ENCODE measurements at places on chromosomes 4 and X.

DNA sequence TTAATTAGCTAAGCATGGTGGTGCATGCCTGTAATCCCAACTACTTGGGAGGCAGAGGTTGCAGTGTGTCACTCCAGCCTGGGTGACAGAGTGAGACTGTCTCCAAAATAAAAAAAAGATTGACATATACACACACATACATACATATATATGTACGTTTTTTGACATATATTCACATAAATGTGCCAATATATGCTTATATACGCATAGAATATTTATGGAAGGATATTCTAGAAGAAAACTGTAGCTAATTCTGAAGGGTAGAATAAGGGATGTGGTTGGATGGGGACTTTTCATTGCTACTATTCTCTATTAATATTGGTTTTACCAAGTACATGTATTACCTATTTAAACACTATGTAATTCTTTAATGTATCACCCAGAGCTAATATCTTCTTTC is 19.7 kb downstream of the ZGRF1 start:
- no peak for DNase-seq

DNA sequence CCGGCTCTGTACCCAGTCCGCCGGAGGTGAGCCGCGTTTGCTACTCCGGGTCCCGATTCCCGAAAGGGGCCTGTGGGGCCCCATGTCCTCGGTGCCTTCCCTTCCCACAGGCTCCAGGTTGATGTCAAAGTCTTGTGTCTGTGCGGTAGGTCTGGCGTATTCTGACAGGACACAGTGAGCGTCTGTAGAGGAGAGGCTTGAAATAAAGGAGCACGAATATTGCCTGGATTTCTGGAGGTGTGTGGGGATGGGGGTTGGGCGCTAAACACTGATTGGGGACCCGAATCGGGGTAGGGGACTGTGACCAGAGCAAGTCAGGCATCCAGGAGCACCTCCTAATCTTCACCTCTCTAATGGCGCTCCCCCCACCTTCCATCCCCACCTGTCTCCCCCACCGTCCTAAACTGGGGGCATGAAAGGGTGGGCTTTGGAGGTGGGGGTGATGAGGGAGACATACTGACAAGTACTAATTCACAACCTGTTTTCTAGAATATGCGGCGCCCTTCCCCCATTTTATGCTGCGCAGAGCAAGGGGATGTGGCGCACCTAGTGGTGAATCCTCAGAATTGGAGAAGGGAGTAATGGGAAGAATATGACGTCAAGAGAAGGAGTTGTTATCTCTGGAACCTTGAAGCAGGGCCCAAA is 855 bp downstream of the GPRASP2 start:
- DNase-seq: no peak

GRCh38 chr4:16467061-16467460 is 240.8 kb upstream of the TAPT1 start:
- DNase-seq: no peak

DNA sequence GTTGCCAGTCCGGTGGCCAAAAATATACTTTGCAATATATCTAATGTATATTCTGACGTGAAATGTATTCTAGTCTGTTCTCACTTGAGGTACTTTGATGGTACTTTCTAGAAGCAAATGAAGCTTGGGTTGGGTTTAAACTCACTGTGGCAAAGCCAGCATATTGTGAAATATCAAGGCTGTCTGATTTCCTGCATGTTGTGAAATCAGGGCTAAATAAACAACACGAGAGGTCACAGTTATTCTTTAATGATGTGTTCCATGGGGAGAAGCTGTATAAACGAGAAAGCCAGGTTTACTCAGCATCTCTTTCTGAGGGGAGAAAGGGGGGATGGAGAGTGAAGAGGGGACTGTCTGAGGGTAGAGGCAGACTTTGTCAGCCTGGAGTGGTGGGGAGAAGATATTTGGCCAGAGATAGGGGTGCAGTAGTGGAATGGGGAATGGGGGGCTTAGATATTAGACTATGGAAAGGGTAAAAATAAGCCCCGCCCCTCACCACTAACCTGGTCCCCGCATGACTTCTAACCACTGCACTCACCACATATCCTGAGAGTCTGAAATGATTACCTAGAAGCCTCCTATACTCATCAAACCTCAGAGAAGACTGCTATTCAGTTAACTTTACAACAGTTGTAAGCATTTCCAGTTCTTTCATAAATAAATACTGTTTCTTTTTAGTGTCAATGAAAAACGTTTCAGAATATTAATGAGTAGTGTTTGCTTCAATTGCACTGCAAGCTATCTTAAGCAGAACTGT is 5.9 kb upstream of the SCARB2 start:
- no peak for DNase-seq

DNA sequence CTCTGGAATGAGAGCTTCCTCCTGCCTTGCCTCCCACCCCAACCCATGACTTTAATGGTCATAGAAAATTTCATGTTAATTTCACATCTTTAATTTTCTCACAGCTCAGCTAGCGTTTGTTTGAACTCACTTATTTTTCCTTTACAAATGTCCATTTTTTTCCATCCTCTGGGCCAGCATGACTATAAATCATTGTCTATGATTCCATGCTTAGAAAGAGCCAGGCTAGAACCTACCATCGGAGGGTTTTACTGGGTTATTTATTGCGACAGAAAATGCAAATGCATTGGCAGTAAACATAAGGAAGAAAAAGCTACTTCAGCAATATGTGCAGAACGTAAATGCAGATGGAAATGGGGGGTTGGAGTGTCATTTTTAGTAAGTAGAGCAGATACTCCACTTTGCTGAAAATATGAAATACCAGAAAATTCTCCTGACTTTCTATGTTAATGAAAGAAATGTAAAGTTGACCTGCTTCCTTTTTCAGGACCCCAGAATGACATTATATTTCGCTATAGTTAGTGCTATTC is 37.1 kb downstream of the LGI2 start:
- no peak for DNase-seq

DNA sequence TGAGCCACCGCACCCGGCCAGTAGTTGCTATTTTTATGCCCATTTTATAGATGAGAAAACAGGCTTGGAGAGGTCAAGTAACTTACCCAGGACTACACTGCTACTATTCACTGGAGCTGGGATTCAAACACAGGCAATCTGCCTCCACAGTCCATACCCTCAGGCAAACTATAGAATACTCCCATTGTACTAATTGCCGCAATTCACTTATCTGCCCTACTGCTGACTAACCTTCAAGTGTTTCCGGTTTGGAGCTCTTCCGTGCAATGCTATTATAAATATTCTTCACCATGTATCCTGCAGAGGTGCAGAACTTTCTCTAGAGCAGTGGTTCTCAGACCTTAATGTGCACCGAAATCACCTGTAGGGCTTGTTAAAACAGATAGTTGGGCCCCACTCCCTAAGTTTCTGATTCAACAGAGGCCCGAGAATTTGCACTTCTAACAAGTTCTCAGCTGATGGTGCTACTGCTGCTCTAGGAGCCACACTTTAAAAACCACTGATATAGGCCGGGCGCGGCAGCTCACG is 1.9 kb upstream of the G3BP2 start:
- DNase-seq: no peak
